AG08395 (cell line): ENCODE measurements at places on chromosomes 5 and 9.

GRCh38 chr5:80507663-80508062 is 19.8 kb downstream of the FAM151B start:
- no peak for DNase-seq

DNA sequence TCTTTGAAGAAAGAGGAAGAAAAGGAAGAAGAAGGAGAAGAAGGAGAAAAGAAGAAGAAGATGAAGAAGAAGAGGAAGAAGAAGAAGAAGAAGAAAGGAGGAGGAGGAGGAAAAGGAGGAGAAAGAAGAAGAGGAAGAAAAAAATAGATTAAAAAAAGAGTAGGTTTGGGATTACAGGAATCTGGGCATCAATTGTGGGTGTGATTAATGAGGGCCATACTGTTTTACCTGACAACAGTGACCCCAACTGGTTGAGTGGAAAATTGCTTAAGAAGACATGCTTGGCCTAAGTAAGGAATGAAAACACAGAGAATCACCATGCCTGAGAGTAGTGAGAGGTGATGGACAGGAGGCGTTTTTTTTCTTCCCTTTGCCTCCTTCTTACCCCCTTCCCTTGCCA is 114.6 kb downstream of the FAM170A start:
- DNase-seq = peak; percentile 6

GRCh38 chr5:103598997-103599566 is 36.5 kb upstream of the NUDT12 start:
- peak; percentile 38 for DNase-seq

DNA sequence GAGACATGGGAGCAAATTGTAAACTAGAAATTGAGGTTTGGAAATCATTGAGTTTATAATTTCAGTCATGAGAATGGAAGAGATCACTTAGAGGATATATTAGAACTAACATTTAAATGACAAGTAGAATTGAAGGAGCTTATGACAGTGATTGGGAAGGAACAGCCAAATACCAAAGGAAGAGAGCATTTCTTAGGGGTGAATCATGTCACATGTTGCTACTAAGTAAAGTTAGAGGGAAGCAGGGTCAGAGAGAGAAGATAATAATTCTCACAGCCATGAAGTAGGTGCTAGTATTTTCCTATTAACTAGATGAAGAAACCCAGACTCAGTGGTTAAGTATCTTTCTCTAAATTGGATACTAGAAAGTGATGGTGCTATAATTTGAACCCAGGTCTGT is 59.3 kb downstream of the COMMD10 start:
- DNase-seq = peak; percentile 7

DNA sequence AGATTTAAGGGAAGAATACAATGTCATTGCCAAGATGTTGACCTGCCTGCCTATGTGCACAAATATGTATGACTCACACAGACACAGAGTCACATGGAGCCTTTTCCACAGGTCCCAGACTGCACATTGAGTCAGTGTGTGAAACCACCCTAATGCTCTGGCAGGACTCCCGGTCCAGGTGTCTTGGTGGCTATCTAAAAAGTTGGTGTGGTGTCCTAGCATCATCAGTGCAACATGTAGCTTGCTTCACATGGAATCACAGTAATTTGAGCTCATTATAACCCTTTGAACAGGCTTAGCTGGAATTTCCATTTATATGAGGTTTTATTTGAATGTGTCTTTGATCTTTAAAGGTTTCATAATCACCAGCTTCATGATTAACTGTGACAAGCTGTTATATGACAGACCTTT is 10.7 kb downstream of the IFNA5 start:
- DNase-seq = no peak

- peak; percentile 63 for DNase-seq
Observed at GRCh38 chr9:72703574-72703973, 182.2 kb downstream of the TMC1 start.

DNA sequence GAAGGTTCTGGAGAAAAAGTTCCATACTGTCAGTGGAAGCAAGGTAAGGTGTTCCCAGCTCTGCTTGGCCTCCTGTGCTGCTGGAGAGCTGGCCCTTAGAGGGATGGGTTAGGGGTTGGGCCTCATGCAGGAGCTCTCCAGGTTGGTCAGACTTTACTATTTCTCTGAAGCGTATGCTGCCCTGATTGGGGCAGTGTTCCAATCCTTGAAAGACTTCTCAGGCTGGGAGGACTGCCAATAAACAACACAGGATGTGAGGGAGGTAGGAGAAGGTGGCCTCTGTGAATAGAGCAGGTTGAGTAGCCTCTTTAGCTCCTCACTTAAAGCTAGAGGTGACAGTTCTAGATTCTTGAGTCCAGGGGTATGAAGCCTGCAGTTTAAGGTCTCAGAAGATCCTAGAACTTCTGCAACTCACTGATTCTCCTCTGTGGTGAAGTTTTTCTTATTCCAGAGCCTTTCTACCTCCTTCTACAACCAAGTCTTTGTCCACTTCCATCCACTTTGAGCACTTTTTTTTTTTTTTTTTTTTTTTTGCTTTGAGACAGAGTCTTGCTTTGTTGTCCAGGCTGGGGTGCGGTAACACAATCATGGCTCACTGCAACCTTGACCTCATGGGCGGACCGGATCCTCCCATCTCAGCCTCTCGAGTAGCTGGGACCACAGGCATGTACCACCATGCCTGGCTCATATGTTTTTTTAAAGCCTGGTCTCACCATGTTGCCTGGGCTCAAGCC is 3.0 kb downstream of the HNRNPAB start:
- peak; percentile 17 for DNase-seq

- DNase-seq = no peak
Observed at GRCh38 chr9:133681658-133682306, 45.6 kb downstream of the DBH start.

DNA sequence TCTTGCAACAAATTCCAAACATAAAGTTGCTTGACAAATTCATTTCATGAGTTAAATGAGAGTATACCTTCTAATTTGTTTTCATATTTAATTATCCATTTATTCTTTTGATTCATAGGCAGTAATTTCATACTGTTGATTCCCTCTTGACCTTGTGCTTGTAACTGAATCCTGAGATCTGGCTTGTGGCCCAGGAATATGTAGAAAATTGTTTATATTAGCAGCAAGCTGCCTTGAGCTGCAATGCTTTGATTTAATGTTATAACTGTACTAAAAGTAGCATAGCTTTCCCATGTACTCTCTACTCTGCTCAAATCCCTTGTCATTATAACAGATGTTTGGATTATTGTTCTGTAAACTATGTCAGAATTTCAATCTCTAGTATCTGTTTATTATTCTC is 780.7 kb downstream of the NR2F1-AS1 start:
- DNase-seq = no peak

- no peak for DNase-seq
Observed at GRCh38 chr9:24464319-24464951, 81.3 kb downstream of the IZUMO3 start.

DNA sequence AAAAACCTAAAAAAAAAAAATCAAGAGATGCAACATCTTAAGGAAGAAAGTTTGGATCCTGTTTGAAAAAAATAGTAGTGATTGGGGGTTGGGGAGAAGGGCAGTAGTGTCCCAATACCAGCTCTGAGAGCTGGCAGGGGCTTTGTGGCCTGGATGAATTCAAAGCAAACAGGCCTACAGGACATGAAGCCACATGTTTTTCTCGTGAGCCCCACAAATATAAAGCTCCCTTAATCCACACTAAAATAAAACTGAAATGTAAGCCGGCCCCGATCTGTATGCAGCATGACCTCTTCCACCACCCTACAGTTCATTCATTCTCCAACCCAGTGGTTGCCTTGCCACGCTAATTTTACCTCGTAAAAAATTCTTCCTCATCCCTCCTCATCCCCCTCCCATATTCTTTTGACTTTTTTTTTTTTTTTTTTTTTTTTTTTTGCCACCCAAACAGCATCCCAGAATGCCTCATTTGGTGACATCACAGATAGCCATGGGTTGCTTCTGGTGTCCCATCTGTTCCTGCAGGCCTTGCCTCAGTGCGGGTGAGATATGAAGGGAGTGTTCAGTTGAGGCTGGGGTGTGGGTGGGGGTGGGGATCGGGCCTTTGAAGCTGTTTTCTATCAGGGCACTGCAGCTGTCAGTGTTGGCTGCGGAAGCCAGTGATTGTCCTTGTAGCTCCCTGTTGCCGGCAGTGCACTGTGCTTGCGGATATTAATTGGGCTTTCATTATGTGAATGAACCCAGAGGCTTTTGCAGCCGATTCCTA is 81.6 kb upstream of the NFIB start:
- no peak for DNase-seq

GRCh38 chr9:107404161-107404560 is 85.4 kb downstream of the KLF4 start:
- no peak for DNase-seq

DNA sequence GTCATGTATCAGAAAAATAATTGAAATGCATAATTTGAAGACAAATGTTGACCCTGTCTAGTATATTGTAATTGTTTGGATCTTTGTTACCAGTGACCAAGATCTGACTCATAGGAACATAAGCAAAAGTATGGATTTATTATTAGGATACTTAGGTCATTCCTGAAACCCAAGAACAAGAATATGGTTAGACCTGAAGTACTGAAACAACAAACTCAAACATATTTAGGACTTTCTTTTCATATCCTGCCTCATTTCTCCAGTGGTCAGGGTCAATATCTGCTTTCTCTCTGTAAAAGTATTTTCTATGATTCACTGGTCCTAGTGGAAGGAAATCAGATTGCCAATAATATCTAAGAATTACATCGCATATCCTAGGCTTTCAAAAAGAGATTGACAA is 1937.1 kb upstream of the WWC1 start:
- no peak for DNase-seq

GRCh38 chr5:32020946-32021345 is 153.2 kb downstream of the GOLPH3 start:
- DNase-seq = no peak

- DNase-seq = no peak
Observed at GRCh38 chr9:6160579-6160978, 55.0 kb upstream of the IL33 start.

DNA sequence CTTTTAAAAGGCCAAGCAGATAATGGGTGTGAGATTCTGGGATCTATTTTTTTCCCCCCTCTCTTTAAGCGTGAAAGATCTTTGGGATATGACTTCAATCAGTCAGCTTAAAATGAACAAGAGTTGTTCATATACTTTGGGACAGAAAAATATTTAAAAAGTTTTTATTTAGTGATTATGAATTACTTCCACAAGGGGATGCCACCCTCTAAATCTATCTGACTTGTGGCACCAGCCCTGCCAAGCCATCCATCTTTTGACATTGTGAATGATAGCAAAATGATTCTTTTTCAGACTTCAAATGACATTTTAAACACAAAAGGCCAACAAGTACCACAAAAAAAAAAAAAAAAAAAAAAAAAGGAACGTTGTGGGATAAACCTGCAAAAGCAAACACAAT is 111.0 kb upstream of the HMHB1 start:
- no peak for DNase-seq

DNA sequence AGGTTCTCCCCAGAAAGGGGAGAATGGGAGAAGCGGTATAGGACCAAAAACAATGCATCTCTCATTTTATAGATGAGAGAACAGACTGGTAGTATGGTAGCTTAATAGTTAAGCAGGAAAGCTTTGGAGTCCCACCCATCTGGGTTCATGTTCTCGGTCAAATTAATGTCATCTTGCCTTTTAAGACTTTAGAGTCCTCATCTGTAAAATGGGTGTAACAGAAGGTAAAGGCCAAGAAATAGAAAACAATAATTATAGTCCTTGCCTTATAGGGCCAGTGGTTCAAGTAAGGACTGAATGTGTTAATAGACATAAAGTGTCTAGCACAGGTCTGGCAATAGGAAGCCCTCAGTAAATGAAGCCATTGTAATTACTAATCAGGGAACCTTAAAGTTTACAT is 16.4 kb downstream of the SMIM3 start:
- DNase-seq = no peak

DNA sequence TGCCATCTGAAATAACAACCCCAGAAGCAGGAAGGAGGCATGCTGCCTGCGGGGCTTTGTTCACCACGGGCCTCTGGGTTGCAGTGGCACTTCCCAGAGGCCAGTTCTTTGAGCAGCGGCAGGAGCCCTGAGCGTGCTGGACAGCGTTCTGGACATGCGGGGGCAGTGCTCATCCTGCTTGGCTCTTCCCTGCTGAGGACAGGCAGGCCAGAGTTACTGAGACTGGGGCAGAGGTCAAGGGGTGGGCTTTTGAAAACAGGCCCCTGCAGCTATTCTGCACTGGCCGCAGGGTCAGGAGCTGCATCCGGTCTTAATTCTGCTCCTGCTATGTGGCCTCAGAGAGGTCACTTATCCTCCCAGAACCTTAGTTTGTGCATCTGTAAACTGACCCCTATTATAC is 258.6 kb downstream of the FSTL4 start:
- no peak for DNase-seq

- no peak for DNase-seq
Observed at GRCh38 chr9:29209748-29210291, 1636.5 kb upstream of the C9orf72 start.

DNA sequence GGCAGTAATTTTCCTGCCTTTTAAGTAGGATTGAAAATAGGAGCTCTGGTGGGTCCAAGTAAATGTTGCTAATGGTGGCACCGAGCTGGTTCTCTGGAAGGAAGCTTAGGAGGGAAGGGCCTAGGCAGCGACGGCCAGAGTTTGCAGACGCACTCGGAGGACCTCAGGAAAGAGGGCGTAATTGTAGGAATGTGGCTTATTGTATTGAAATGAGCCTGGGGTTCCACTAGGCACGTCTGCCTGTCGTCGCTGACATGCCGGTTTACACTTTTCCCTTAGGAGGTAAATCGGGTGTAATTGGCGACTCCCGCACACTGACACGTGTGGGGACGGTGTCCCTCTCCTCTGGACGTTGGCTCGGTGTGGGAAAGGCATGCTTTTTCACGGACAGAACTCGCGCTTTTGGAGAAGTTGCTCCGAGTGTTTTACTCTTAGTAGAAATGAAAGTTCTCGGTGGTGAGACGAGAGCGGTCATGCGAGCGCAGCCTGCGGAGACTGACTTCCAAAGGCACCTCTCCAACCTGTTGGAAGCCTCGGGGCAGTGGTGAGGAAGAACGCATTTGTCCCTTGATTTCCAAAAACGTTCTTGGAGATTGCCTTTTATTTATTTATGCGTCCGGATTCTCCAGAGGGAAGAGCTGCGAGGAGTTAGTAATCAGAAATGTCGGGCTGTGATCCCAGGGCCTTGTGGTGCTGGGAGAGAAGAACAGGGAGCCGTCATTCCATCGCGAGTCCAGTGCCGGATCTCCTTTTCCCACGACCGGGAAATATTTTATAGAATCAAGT is 1.3 kb downstream of the NR4A3 start:
- DNase-seq = peak; percentile 41

- DNase-seq = no peak
Observed at GRCh38 chr5:1914471-1914870, 31.7 kb upstream of the IRX4 start.

GRCh38 chr5:72394688-72395087 is 74.5 kb downstream of the PTCD2 start:
- DNase-seq = no peak

GRCh38 chr5:169941542-169941941 is 38.8 kb downstream of the INSYN2B start:
- DNase-seq = peak; percentile 37
